ENCODE measurements at places on chromosomes 5 and 9. TPM values are rescaled to one million over a fixed set of nuclear protein-coding genes. Genes with fewer than 3 reads are reported as not detected.

NIPAL4 gene
- 0.06 TPM for total RNA-seq

RAPGEF1 gene
- total RNA-seq: 133 TPM

ADRA1B gene
- total RNA-seq: not detected

PCDHGC3 gene
- 0.22 TPM for total RNA-seq

GRCh38 chr5:50559955-50560354, 106.5 kb upstream of the PARP8 start:
- no peaks in the 10 kb centered on the region for H3K36me3 ChIP-seq
- peaks cover 9% of the 10 kb centered on the region for H3K4me1 ChIP-seq
- no peak overlapping the region for H3K27ac ChIP-seq
- H3K27me3 ChIP-seq: no peaks in the 10 kb centered on the region

- no peak for DNase-seq
- H3K36me3 ChIP-seq: no peaks in the 10 kb centered on the region
- no peak overlapping the region for H3K27ac ChIP-seq
- H3K27me3 ChIP-seq: no peaks in the 10 kb centered on the region
- no peak overlapping the region for H3K4me3 ChIP-seq
Observed at GRCh38 chr5:126877602-126878001, 100.7 kb downstream of the LMNB1 start.

DNA sequence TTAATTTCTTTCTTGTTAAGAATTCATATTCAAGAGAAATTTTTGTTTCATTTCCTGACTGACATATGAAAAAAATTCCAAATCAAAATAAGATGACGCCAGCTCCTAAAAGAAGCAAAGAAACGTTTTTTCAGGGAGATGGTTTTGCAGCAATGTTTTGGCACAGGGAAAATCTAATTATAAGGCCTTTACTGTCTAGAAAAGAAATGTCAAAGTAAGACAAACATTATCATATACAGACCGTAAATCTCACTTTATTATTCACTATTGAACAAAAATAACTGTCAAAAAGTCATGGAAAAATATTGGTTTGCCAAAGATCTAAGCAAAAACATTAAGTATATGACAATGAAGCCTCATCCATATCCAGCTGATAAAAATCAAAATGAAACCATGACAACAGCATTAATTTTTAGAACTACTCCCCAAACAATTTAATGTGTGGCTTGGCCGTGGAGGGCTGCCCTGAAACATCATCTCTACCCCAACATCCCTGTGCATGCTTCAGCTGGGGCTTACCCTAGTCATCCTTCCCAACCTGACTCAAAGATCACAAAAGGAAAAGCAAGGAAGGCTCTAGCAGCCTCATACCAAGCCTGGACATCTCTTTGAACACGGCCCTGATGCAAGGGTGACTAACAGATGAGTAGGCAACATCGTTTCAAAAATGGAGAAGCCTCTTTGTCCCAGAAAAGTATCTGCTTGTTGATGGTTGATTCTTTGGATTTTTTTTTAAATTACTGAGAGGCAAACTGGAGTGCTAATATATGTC, 95.6 kb downstream of the ARSB start:
- no peak overlapping the region for H3K27ac ChIP-seq
- H3K4me1 ChIP-seq: peaks cover 4% of the 10 kb centered on the region
- no peak for DNase-seq
- no peak overlapping the region for H3K4me3 ChIP-seq
- H3K27me3 ChIP-seq: no peaks in the 10 kb centered on the region

DNA sequence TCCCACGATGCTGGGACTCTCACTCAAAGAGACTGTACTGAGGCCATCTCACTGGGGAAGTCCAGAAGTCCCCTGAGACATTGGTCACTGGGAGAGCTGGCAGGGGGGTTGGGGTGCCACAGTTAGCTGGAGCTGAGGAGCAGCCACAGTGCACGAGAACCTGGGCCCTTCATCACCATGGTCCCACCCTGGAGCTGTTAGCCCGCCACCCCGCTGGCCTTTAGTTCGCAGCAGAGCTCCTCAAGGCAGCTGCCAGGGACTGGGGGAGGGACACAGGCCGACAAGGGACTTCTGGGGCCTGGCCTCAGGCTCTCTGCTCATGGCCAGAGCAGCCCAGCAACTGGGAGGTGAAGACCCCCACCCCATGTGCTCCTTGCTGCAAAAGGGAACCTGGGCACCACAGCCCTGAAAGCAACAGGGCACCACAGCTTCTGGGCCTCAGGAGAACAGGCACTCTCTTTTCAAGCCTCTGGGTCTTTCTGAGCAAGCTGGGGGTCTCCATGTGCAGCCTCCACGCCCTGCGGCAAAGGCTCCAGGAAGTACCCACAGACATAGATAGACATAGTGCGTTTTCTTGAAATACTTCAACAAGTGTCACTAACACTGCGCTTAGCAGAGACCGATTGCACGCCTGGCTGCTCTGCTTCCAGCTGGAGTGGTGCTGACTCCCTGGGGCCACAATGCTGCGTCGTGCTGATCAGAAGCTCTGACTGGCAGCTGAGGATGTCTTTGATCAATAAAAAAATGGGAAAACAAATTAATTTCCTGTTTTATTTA, 46.0 kb downstream of the VAV2 start:
- H3K36me3 ChIP-seq: no peaks in the 10 kb centered on the region
- H3K4me3 ChIP-seq: no peak overlapping the region
- no peak for DNase-seq
- H3K27ac ChIP-seq: no peak overlapping the region
- no peaks in the 10 kb centered on the region for H3K27me3 ChIP-seq

GRCh38 chr9:911005-911404, 65.5 kb upstream of the DMRT3 start:
- H3K36me3 ChIP-seq: no peaks in the 10 kb centered on the region
- no peak overlapping the region for H3K4me3 ChIP-seq
- H3K4me1 ChIP-seq: no peaks in the 10 kb centered on the region
- peaks cover 6% of the 10 kb centered on the region for H3K27me3 ChIP-seq
- no peak overlapping the region for H3K27ac ChIP-seq
- no peak for DNase-seq
